SK-N-MC (cell line): ENCODE measurements at places on chromosomes 13 and 19.

DNA sequence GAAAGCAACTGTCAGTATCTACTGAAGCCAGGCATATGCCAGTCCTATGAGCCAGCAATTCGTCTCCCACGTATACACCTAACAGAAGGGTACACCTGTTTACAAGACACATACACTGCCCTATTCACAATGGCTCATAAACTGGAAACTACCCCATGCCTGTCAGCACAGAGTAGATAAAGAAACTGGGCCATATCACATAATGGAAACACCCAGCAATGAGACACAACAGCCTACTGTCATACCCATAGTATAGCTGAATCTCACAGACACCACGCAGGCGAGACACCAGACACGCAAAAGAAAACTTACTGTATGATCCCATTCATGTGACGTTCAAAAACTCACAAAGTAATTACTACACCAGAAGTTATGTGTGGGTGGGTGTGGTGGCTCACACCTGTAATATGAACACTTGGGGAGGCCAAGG is 15.7 kb downstream of the NOSIP start:
- DNase-seq: no peak

DNA sequence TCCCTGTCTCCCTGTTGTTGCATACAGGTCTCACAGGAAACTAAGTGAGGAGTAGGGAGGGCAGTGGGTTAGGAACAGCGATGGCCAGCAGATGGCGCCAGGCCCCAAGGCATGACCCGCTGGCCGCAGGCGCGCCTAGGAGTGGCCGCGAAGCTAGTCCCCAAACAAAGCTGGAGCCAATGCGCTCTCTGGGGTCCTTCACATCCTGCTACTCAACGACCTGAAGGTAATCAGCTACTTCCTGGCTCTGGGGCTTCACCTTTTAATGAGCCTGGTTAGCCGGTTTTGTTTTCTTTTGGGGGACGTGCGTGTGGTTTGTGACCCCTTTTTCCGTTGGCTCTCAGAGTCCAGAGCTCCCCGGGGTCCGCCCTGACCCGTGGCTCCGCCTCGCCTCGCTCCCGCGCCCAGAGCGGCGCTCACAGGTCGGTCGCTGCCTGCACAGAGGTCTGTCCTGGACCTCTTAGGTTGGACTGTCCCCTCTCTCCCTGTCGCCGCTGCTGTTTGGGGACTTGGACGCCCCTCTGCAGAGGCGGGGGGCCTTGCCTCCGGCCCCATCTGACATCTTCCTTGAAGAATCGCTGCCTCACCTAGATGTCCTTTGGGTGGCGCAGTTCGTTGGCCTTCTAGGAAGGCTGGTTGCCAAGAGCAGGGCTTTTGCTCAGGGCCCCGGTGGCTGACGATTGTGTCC is 62.2 kb upstream of the GTF3A start:
- DNase-seq: no peak

GRCh38 chr13:35501661-35502235 is 25.3 kb upstream of the MAB21L1 start:
- no peak for DNase-seq

DNA sequence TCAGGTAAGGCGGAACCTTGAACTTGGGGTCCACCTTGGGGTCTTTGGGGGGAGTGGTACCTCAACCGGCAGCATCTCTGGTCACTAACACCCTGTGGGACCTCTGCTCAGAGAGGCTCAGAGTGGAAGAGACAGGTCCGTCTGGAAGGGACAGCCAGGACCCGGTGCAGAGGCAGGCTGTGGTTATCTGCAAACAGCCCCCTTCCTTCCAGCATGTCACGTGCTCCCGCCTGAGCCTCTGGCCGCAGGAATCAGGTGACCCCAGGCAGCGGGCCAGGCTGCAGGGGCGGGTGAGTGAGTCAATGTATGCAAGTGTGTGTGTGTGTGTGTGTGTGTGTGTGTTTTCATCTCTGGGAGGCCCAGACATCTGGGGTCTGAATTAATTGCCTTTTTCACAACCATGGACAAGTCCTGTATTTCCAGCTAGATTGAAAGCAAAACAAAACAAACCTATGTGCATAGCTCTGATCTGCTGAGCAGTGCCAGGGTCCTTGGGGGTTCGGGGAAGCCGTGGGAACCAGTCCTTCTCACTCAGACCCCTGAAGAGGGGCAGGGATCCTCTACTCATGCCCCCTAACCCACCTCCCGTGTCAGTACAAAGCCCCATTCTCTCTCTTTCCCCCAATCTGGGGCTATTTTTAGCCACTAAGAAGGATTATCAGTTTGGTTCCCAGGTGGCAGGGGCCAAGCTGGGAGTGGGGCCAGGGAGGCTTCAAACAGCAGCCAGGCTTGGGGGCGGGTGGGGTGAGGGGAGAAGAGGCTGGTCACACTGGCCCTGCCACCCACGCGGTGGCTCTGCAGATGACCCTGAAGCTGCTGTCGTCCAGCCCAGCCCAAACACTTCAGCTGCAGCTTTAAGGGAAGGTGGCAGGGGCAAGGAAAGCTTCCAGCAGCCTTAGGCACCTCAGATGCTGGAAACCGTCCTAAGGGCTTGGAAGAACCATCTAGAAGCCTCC is 31.4 kb downstream of the CERS4 start:
- no peak for DNase-seq

DNA sequence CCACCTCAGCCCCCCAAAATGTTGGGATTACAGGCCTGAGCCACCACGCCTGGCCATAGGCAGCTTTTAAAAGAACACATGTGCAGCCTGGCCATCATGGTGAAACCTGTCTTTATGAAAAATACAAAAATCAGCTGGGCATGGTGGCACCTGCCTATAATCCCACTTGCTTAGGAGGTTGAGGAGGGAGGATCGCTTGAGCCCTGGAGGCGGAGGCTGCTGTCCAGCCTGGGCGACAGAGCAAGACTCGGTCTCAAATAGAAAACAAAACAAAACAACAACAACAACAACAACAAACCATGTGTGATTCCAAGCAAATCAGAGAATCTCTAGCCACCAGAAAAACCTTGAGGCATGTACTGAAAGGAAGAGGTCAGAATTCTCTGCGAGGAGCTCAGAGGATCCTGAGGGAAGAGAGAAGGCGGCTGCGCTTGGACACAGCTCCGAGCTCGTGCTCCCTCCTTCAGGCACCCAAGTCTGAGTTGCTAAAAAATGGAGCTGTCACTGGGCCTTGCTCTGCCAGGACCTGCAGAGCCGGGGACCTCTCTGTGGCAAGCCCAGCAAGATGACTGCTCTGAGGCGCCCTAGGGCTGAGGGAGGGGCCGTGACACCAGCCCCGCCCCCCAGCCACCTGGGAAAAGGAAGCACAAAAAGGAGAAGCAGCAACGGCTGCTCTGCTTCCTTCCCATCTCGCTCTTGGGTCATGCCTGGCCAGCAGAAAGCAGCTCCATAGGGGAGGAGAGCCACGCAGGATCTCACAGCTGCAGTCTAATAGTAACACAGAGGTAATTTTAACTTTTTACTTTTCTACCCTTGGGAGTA is at the start of gene ARL11:
Gene ARL11 (plus strand): TSS at position 677 of the 822 bp plus-strand sequence. CDS start 1,941 bp downstream, outside the sequence.
- no peak for DNase-seq

DNA sequence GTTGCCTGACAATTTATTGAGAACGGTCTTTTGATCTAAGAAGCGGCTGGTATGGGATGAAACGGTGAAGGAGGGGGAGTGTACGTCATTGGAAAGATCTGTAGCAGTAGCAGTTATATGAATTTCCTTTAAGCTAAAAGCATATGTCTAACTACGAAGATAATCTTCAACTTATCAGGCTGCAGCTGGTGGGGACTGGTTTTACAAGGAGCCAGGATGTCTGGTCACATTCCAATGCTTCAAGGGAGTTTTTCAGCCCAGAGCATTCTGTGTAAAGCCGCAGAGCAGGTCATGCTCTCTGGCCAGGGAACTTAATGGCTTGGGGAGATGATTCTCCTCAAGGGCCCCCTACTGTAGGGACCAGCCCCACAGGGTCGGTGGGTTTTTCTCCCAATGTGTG is 29.2 kb downstream of the CLEC4M start:
- no peak for DNase-seq

- no peak for DNase-seq
Observed at GRCh38 chr13:101535192-101535746, 82.8 kb downstream of the ITGBL1 start.

DNA sequence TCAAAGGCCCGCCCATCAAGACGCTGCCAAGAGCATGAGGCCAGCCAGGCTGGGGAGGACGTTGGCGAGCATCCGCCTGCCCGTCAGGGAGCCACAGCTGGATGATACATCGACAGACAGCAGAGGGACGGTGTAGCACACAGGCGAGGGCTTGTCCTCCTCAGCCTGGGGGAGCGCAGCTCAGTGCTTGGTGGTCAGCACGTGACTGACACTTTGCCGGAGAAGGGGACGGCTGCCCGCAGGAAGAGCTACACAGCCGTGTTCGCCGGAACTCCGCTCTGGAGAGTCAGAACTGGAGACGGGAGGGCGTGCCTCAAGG is 34.1 kb downstream of the CSNK1G2 start:
- no peak for DNase-seq

DNA sequence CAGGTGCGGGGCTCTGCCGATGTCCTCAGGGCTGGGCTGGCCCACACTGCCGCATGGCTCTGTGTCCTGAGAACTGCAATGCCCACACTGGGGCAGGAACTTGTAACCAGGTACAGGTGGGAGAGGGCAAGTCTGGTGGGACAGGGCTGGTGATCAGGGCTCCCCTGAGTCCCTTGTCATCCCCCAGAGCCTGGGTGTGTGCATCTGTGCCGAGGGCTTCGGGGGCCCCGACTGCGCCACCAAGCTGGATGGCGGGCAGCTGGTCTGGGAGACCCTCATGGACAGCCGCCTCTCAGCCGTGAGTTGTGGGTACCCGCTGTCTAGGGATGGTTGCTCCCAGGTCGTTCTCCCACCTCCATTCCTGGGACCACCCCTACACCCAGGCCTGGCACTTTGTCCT is 30.5 kb downstream of the MEGF8 start:
- DNase-seq: no peak

GRCh38 chr19:58395979-58396627 is 647 bp downstream of the RNF225 start:
- DNase-seq: no peak

DNA sequence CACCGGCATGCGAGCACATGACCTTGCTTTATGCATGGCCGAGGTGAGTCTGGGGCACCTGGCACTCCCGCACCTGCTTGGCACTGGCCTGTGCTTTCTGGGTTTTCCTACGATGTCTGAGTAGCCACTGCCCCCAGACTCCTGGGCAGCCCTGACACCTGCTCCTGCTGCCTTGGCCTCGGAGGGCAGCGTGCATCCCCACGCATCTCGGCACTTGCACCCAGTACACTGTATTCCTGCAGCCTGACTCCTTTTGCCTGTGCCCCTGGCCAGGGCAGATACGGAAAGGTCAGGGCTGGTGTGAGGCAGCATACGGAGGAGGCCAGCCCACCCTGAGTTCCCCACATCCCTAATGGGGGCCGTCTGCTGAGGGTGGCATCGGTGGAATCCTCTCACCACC is 340.6 kb downstream of the TEX29 start:
- DNase-seq: no peak

- DNase-seq: no peak
Observed at GRCh38 chr13:31631071-31631470, 108.3 kb upstream of the RXFP2 start.

- no peak for DNase-seq
Observed at GRCh38 chr19:12055784-12056183, 3.0 kb upstream of the ZNF878 start.

- DNase-seq: no peak
Observed at GRCh38 chr19:33777351-33777750, 19.3 kb upstream of the KCTD15 start.

DNA sequence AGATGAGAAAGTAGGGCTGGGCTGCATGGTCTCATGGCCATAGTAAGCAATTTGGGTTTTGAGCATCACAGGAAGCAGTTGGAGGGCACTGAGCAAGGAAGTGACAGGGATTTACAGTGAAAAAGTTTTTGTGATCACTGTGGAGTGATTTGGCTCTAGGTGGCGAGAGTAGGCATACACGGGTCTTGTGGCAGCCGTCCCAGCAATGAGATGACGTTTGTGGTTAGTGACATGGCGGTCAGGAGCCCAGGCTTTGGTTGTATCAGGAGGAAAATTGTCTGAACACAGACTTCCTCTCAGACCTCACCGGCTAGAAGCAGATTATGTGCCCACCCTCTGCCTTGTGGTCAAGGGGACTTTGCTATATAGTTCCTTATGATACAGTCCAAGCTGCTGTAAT is 3.3 kb downstream of the ZNF444 start:
- no peak for DNase-seq

DNA sequence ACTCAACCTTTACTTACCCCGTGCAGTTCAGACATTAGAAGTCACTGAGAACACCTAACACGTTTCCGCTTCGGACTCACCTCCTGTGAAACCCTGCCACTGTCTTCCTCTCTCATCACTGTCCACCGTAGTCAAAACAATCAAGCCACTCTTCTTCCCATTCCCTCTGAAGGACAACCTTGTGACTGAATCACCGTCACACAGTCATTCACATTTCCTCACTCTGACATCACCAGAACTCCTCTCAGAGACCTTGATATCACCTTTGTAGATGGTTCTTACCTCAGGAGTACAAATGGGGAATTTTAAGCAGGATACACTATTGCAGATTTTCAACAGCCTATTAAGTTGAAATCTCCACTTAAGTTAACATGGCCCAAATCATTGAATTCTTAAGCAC is 1.3 kb upstream of the KBTBD6 start:
- DNase-seq: no peak

DNA sequence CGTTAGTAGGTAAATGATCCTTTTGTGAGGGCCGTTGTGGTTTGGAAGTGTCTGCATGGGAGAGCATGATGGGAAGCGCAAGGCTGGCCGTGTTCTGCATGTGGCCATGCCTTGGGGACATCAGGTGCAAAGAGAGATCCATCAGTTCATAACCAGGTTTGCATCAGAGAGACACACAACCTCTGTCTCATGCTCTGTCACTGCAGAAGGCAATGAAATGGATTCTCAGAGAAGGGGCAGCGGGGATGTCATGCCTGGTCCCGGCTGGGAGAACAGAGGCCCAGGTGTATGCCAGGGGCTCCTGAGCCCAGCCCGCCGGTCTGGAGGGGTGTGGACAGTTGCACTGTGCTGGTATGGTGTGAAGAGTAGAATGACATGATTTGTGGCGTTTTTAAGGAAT is 60.2 kb downstream of the GGACT start:
- no peak for DNase-seq

GRCh38 chr19:6822311-6822670 is 49.8 kb downstream of the VAV1 start:
- DNase-seq: no peak

GRCh38 chr19:45097776-45098520 is 5.0 kb downstream of the PPP1R37 start:
- DNase-seq: no peak
